ENCODE measurements at places on chromosomes 4 and X.
A peak's percentile ranks its signal among the peaks of the same experiment; 100 is the strongest.

DNA sequence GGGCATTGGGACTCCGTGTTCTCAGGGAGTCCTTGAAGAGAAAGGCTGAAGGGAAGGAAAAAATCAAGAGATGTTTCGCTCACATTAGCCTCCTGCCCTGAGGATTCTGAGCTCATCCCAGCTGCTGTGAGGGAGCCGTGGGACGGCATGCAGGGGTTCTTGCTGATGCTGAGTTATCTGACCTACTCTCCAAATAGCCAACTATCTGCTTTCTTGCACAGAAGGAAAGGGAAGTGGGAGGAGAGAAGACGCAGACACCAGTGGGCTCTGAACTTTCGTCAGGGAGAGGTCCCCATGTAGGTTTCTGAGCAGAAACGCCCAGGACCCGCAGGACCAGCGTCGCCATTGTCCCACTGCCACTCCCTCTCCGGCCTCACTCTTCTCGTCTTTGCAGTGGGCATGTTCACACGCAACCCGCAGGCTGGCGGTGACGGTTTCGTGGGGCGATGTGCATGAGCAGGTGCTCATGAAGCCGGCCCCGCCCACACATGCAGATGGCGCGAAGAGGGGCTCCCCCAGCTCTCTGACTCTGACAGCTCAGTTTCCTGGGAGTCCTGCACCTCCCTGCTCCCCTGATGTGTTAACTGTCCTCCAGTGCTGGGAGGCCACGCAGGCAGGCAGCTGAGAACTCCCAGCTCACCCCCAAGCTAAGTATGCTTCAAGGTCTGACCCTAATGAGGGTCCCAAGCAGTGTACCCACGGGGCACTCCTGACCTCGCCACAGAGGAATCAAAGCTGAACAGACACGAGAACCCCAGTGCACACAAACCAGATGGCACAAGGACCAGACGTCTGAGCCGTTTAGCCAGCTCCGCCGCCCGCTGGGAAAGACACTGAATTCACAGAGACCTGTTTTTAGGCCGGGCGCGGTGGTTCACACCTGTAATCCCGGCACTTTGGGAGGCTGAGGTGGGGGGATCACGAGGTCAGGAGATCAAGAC is 13.6 kb upstream of the ABLIM2 start:
- peak; percentile 62 for DNase-seq

DNA sequence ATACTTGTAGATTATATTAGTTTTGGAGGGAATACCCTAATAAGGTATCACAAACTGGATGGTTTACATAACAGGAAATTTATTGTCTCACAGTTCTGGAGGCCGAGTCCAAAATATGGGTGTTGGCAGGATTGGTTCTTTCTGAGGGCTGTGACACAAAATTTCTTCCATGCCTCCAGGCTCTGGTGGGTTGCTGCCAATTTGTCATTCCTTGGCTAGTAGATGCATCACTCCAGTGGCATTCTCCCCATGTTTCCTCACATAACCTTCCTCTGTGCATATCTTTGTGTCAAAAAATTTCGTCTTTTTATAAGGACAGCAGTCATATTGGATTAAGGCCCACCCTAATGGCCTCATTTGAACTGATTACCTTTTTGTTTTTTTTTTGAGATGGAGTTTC is 49.3 kb downstream of the APELA start:
- no peak for DNase-seq

GRCh38 chr4:159077702-159078495 is 25.0 kb upstream of the RAPGEF2 start:
- DNase-seq: no peak

DNA sequence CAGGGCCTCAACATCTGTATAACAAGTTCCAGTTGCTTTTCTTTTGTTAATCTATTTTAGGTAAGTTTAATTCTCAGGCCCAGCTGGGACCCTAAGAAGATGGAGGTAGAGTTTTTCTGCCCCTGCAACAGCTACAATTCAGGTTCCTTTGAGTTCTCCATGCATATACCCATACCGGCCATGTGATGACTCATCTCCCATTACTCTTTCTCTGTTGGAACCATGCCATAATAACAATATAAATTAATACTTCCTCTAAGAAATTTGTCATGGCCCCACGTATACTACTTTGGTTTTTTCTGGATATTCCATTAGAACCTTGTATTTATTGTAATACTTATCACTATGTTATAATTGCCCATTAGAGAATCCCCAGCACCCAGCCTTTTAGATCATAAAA is 1.3 kb upstream of the INTU start:
- DNase-seq: no peak

DNA sequence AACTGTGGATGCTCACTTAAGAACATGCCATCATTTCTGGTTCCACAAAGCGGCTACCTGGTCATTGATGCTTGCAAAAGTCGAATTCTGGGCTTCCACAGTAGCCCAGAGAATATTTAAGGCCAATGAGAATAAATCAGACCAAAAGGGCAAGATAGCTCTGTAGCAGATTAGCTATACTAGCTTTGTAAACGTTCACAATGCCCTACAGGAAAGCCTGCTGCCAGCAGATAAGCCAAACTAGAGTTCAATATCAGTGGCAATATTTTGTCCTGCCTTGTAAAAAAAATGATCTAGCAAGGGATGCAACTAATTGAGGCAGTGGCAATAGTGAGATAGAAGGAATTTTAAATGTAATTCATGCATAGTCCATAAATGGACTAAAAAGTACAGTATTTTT is 387.7 kb upstream of the TEX13C start:
- no peak for DNase-seq

All from activated T-cell treated with anti-CD3 and anti-CD28 coated beads, Interleukin-2, amount 50 U/mL, for 48 hours (primary cell).